ENCODE measurements at places on chromosomes 1 and 21. TPM values are rescaled to one million over a fixed set of nuclear protein-coding genes. Genes with fewer than 3 reads are reported as not detected.

TCP10L gene
- 4.1 TPM for total RNA-seq

LRRC38 gene
- not detected for total RNA-seq

F3 gene
- total RNA-seq: 2.0 TPM

IGSF21 gene
- total RNA-seq: 0.81 TPM

SYT2 gene
- total RNA-seq: not detected

KIF14 gene
- 0.10 TPM for total RNA-seq

TNFAIP8L2 gene
- 0.96 TPM for total RNA-seq

RIPK4 gene
- total RNA-seq: 8.2 TPM

MYBPH gene
- total RNA-seq: not detected

B3GALT2 gene
- total RNA-seq: 0.13 TPM

FCN3 gene
- 101 TPM for total RNA-seq

LCE1E gene
- not detected for total RNA-seq

- no peak for DNase-seq
Observed at GRCh38 chr1:41847733-41848132, 71.0 kb downstream of the HIVEP3 start.

- DNase-seq: no peak
Observed at GRCh38 chr1:171772312-171772711, 9.1 kb upstream of the METTL13 start.

GRCh38 chr1:185291159-185291558, 25.9 kb downstream of the IVNS1ABP start:
- DNase-seq: no peak

GRCh38 chr1:236458996-236459395, 64.8 kb upstream of the LGALS8 start:
- no peak for DNase-seq

- DNase-seq: no peak
Observed at GRCh38 chr1:235088430-235088829, 40.2 kb downstream of the TOMM20 start.

GRCh38 chr1:167984886-167985489, 48.1 kb upstream of the MPC2 start:
- no peak for DNase-seq

DNA sequence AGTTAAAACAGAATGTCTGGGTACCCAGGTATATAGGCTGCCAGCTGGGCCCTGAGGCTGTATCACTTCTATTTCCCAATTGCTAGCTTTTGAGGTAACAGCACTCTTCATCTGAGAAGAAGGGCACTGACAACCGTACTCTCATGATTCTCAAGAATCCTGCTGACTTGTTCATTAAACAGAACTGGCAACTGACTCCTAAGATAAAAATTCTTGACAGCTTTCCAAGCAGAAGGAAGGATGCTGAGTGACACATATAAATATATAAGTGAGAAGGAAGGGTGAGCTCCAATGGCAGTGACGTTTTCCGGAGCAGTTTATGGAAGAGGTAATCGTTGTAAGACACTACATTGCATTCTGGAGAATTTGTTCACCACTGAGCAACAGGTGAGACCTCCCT, 48.1 kb upstream of the NRIP1 start:
- DNase-seq: no peak

- no peak for DNase-seq
Observed at GRCh38 chr1:59223198-59223597, 73.7 kb upstream of the FGGY start.

GRCh38 chr1:39173119-39173994, 31.1 kb upstream of the MACF1 start:
- no peak for DNase-seq

- no peak for DNase-seq
Observed at GRCh38 chr1:112515311-112516009, 6.7 kb downstream of the WNT2B start.

DNA sequence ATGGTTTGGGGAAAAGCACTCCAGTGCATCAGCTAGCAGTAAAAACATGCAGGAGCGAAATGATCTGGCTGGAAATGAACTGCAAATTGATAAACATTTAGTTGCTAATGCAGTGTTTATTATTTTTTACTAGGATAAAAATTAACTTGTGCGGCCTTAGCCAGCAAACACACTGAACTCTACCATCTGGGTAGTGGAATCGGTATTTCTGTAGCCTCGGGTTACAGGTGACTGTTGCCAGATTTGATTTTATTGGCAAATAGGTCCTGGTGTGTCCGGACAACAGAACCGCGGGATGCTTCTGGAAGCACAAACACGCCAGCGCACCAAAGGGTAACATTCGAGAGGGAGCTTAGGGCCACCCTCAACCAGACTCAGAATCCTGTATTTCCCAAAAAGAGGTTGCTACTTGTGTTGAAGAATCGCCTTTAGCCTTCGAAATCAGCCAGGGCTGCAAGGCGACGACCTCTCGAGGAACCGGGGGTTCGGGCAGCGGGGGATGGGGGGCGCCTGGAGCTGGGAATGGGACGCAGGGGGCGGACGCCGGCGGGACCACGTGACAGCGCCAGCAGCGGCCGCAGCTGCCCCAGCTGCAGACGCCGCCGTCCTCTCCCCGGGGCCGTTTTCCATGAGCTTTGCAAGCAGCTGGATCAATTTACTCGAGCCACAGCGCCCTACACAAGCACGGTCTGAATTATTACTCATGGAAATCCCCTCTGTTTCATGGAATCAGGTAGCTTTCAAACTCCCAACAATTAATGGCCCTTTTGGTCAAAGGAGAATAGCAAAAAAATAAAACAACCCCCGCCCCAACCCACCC, 158.8 kb downstream of the TOMM20 start:
- peak; percentile 87 for DNase-seq

DNA sequence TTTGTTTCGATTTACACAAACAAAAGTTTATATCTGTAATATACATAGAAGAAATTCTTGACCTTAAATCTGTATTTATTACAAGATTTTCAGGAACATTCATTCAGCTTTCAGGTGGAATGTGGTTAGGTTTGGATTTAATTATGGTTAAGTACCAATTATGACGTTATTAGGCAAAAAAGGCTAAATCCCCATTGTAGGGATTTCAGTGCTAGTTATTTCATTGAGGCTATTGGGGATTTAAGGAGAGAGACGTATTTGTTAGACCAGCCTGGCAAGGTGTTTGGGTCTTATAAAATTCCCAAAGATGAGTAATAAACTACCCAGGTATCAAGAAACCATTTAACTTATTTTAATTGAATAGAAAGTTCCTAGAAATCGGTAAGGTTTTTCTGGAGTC, 26.0 kb downstream of the PRKAA2 start:
- no peak for DNase-seq

- DNase-seq: peak; percentile 45
Observed at GRCh38 chr21:45498646-45499000, 43.6 kb downstream of the SLC19A1 start.

DNA sequence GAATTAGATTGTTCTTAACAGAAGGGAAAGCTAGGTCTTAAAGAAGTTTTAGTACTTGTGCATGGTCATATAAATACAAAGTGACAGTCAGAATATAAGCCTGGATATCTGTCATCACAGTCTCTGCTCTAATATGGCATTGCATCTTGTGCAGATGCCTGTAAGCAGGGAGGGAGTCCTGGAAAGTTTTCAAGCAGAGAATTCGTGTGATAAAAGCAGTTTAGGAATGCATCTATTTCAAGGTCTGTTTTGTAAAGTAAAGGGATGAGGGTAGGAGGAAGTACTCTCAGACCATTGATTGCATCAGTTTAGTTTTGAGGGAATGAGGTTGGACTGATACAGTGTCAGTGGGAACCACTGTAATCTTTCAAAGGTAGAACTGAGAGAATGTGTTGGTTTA, 30.6 kb downstream of the IARS2 start:
- no peak for DNase-seq

- DNase-seq: no peak
Observed at GRCh38 chr21:45839274-45839673, 142.3 kb upstream of the COL6A1 start.

DNA sequence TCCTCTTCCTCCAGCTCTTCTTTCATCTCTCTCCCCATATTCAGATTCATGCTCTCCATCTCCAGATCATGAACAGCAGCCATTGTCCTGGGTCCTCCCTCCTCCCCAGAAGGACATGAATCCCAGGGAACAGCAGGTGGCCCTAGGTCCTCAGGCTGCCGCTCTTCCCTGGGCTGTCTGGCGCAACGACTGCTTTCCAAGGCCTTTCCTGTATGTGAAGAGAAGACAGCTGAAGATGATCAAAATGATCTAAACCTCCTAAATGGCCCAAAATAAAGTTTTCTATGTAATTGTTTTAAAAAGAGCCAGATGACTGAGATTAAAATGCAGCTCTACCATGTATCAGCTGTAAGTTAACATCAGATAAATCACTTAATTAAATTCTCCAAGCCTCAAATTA, 22.5 kb downstream of the RHBDL2 start:
- no peak for DNase-seq

GRCh38 chr1:11648732-11649158, 5.5 kb downstream of the FBXO2 start:
- DNase-seq: peak; percentile 86

- no peak for DNase-seq
Observed at GRCh38 chr1:164702664-164703063, 143.7 kb downstream of the PBX1 start.

DNA sequence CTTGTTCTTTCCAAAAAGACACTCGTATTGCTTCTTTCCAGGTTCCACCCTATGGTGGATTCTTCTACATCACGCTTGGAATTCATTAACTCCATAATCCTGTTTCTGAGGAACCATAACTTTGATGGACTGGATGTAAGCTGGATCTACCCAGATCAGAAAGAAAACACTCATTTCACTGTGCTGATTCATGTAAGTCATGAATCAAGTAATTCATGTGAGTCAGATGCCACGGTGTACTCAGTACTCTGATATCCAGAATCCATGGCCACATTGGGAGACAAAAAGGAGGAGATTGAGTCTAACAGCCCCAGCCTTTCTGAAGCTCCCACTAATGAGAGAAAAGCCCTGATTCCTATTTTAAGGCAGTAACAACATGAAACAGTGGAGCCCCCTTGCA, 7.4 kb downstream of the CHI3L2 start:
- DNase-seq: no peak

DNA sequence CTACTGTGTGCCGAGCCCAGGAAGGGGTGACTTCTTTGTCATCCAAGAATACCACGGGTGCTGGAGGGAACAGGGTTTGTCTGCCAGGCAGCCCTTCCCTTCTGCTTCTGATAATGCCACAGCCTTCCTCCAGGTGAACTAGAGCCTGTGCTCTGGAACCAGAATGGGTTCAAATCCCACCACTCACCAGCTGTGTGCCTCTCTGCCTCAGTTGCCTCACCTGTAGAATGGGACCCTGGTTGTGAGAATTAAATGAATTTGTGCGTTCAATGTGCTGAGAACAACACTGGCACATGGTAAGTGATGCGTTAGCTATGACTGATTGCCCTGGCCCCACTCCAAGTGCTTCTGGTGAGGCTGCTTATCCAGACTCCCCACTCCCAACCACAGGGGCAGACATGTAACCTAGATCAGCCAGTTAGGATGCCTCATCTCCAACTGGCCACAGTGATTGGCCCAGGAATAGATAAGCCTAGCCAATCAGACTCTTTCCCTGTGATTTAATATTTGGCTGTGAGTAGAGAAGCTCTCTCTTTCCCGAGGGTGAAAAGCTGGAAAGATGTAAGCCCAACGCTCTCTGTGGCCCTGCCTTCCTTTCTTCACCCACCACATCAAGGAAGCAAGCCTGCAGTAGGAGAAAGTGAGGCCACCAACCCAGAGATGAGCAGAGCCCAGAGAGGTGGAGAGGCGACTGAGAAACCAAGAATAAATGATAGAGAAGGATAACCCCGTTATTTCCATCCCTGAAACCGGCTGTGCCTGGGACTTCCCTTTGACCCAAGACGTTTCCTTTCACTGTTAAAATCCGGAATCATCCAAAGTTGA, 20.8 kb upstream of the LAPTM5 start:
- no peak for DNase-seq

DNA sequence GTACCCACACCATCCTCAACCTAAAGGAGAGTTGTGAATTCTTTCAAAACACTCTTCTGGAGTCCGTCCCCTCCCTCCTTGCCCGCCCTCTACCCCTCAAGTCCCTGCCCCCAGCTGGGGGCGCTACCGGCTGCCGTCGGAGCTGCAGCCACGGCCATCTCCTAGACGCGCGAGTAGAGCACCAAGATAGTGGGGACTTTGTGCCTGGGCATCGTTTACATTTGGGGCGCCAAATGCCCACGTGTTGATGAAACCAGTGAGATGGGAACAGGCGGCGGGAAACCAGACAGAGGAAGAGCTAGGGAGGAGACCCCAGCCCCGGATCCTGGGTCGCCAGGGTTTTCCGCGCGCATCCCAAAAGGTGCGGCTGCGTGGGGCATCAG, 638 bp upstream of the OLIG2 start:
- DNase-seq: no peak

DNA sequence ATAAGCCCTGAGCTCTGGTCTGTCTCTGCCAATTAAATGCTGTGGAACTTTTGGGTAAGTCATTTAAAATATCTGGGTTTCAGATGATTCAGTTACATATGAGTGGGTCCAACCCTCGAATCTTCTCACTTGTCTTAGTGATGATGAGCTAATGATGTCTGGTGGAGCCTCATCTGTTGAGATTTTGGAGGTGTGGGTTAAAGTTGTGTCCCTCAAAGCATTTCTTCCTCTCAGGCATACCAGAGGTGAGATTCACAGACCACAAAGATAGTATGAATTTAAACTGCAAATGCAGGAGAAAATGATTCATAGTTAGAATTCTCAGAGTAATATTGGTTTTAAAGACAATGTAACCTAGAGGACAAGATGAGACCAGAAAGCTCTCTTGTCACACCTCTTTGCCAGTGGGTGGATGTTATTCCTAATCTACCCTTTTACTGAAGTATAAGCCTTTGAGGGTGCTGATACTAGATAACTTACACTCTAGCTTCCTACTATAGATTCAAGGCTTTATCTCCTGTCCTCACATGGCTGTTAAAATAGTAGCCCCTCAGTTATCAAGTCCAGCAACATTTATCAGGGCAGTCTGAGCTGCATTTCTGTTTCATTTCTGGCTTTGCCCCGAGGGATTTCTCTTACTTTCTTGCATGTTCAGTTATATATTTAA, 90.7 kb downstream of the MT1HL1 start:
- no peak for DNase-seq

GRCh38 chr1:58968360-58968952, 184.6 kb upstream of the JUN start:
- DNase-seq: peak; percentile 87

GRCh38 chr1:89898150-89898549, 77.3 kb downstream of the LRRC8D start:
- DNase-seq: no peak

DNA sequence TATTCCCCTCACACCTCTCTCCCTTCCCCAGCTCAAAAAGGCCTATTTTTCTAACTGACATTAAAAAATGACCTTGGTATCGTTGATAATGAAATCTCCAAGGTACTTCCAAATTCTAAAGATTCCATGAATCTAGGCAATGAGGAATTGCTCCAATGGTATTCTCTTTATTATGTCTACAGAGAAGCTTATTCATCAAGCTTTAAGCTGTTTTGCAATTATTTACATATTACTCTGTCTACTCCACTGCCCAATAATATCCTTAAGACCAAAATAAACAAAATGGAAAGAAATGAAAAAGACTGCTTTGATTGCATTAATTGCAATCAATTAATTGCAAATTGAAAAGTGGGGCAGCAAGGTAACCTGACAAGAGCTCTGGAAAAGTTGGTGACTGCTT, 7.9 kb downstream of the PLPP3 start:
- no peak for DNase-seq

Measured in left lobe of liver (tissue), 2 donors.